ENCODE measurements at places on chromosomes 5 and 9. TPM values are rescaled to one million over a fixed set of nuclear protein-coding genes. Genes with fewer than 3 reads are reported as not detected.

CDH12 gene
- not detected for total RNA-seq

HAPLN1 gene
- not detected for total RNA-seq

NME5 gene
- total RNA-seq = 1.5 TPM

PRELID2 gene
- total RNA-seq = 27.3 TPM

NOXA1 gene
- 0.18 TPM for total RNA-seq

IFNW1 gene
- not detected for total RNA-seq

BTNL3 gene
- not detected for total RNA-seq

PRDM12 gene
- not detected for total RNA-seq

LECT2 gene
- total RNA-seq = not detected

IFNA14 gene
- total RNA-seq = not detected

TMC1 gene
- 2.1 TPM for total RNA-seq

SCGB3A1 gene
- total RNA-seq = not detected

SEMA5A gene
- total RNA-seq = 12.7 TPM

ZNF883 gene
- total RNA-seq = 0.09 TPM

SLIT3 gene
- 0.36 TPM for total RNA-seq

FBP2 gene
- total RNA-seq = not detected

PCDHA9 gene
- total RNA-seq = 0.09 TPM

C9orf153 gene
- total RNA-seq = 0.09 TPM

GABRA6 gene
- not detected for total RNA-seq

SPINK5 gene
- not detected for total RNA-seq

SHC3 gene
- total RNA-seq = 7.6 TPM

SPRY4 gene
- 9.7 TPM for total RNA-seq

TMEM167A gene
- 47.1 TPM for total RNA-seq

HACD4 gene
- total RNA-seq = 0.56 TPM

RNF183 gene
- total RNA-seq = not detected
